SK-N-DZ (cell line): ENCODE measurements at places on chromosomes 6 and 20.

DNA sequence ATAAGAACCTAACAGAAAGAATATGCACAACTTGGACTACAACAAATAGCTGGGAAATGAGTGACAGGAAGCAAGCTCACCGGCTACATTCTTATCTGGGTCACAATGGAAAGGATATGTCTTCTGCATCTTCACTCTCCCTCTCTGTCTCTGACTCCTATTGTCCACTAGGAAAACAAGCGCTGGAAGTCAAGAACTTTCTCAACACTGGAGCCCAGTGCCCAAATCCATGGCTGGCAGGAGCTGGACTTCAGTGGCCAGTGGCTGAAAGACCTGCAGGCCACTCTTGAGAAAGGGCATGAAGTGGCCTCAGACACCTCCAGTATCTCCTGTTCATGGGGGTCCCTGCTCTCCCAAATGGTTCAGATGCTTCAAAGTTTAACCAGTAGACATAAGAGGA, 62.0 kb downstream of the FAM50B start:
- no peak for DNase-seq

DNA sequence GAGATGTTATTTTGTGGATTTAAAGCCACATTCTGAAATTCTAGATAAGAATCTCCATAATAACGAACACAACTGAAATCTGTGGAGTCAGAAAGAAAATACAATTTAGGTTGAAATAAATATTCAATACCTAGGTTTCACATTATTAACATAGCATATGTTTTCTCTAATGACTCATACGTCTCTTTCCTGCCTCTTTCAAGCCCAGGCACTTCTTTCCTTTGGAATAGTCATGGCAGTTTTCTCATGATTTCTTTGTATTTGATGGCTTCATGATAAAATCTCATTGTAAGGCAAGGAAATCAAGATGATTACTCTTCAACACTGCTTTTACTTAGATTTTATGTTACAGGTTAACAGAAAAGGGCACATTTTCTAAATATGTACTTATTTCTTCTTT, 803.7 kb downstream of the PHF3 start:
- no peak for DNase-seq

DNA sequence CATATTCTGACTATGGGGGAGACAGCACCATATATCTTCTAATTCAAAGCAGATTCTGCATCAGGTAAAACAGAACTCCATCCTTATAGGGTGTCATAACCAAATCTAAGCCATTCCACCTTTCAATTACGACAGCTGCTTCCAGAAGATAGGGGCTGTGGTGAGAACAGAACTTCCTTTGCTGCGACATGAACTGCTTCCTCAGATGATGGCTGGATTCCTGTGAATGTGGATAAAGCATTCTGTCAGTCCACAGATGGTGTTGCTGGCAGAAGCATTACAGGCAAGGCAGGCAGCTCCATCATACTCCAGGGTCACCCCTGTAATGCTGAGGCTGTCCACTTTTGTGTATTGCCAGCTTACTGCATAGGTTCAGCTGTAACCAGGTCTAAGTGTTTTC, 172.1 kb upstream of the PROKR2 start:
- DNase-seq: no peak

- no peak for DNase-seq
Observed at GRCh38 chr6:52104979-52105378, 17.6 kb upstream of the PKHD1 start.

DNA sequence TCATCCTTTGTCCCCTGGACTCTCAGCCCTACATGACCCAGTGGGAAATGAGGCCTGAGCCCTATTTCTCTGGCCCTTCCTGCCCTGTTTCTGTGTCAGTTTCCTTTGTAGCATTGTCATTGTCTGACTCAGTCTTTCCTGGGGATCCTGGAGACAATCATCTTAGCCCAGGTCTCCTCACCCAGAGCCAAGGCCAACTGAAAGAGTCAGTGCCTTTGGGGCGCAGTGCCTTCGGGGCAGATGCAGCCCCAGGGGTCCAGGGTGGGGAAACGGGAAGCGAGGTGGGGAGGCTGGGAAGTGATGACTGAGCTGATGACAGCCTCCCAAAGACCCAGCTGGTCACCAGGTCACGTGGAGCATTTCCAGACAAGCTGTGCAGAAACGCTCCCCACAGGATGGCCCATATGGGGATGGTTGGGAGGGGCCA, 93.3 kb upstream of the SULF2 start:
- no peak for DNase-seq

- no peak for DNase-seq
Observed at GRCh38 chr20:35232575-35232974, 6.1 kb downstream of the MMP24 start.

- DNase-seq: no peak
Observed at GRCh38 chr6:53476964-53477363, 67.9 kb downstream of the GCLC start.

GRCh38 chr20:6792789-6793188, 25.3 kb downstream of the BMP2 start:
- DNase-seq: no peak

DNA sequence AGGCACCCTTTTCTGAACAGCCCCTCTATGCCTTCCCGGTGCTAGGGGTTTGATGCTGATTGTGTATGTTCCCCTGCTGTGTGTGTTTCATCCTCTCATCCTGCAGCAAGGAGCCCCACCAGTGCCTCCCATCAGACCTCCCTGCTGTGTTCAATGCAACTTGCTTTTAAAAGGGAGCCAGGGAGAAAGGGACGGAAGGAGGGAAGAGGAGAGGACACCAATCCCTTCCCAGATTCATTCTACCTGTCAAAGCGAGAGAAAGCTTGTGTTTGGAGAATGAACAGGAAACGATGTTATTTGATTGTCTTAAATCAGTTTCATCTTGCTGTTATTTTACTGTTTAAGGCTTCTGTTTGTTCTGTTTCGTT, 259.2 kb downstream of the ADGB start:
- DNase-seq: peak; percentile 85

- no peak for DNase-seq
Observed at GRCh38 chr6:20415304-20415703, 13.6 kb downstream of the E2F3 start.

- DNase-seq: no peak
Observed at GRCh38 chr20:51425347-51426106, 117.0 kb downstream of the NFATC2 start.

GRCh38 chr6:105746509-105746908, 339.6 kb upstream of the PRDM1 start:
- DNase-seq: no peak

DNA sequence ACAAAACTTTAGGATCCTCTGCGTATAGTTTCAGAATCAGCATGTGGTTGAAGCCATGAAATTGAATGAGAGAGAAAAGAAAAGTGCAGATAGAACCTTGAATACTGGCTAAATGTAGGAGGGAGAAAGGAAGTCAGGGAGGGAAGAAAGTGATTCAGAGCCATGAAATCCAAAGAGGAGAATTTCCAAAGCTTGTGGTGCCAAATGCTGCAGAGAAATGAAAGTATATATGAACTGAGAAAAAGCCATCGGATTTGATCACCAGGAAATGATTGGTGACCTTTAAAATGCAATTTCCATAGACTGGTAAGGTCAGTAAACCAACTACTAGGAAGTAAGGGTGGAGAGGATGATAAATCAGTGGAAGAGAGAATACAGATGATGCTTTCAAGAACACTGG, 142.3 kb downstream of the TFAP2A start:
- no peak for DNase-seq

DNA sequence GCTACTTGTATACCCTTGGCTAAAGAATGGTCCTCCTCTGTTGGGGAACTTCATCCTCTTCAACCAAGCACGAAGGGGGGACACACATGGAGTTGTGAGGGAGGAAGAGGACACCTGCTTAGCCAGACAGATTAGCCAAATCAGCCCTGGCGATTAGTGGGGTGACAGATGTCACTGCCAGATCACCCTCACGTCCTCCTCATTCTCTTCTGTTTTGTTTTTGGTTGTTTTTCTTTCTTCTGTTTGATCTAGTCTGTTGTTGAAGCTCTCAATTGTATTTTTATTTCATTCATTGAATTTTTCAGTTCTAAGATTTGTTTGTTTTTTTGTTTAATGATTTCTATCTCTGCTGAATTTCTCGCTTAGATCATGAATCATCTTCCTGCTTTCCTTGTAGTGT, 27.5 kb upstream of the NKX2-4 start:
- no peak for DNase-seq

- peak; percentile 82 for DNase-seq
Observed at GRCh38 chr6:15036690-15037245, 209.1 kb upstream of the JARID2 start.
